Ecto neural progenitor cell (in vitro differentiated cells): ENCODE measurements at places on chromosomes 16 and 17.

DNA sequence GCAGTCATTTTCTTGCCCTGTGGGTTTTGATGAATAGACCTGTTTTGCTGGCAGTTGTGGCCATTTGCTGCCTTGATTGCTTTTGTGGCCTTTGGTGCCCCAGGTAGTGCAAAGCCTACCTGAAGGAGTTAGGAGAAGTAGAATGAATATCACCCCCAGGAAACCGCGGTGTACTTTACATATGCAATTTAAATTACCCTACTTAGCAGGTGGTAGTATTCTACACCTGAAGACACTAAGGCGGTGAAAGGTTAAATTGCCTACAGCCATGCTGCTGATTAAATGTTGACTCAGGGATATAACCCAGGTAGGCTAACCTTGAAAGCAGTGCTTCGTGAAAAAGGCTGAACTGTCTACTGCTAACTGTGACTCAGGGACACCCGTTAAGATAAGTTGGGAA lies 27.2 kb upstream of the WWOX start:
- no peak for DNase-seq

DNA sequence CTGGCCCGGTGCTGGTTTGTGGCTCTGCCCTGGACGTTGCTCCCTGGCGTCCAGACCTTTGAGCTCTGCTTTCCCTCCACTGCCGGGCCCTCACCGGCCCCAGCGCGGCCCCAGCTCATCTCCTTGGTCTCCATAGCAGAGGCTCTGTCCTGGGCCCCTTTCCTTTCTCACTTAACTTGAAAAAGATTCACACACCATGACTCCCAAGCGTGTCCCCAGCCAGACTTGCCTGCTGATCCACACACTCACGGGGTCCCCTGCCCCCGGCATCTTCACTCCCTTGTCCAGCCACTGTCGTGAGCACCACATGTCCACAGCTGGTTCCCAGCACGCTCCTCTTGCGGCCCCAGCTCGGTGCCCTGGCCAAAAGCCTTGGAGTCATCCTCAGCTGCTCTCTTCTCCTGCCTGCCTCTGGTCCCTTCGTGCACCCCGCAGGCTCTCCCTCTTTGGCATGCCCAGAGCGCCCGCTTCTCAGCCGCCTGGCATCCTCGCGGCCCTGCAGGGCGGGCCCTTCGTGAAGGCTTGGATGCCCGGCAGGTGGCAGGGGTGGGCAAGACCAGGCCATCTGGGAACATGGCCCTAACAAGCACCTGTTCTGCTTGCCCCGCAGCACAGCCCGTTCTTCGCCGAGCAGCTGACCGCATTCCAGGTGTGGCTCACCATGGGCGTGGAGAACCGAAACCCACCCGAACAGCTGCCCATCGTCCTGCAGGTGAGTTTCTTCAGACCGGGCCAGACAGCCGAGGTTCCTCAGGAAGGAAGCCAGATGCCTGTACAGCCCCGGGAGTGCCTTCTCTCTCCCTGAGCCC lies 145.6 kb upstream of the CHMP6 start:
- DNase-seq: no peak

DNA sequence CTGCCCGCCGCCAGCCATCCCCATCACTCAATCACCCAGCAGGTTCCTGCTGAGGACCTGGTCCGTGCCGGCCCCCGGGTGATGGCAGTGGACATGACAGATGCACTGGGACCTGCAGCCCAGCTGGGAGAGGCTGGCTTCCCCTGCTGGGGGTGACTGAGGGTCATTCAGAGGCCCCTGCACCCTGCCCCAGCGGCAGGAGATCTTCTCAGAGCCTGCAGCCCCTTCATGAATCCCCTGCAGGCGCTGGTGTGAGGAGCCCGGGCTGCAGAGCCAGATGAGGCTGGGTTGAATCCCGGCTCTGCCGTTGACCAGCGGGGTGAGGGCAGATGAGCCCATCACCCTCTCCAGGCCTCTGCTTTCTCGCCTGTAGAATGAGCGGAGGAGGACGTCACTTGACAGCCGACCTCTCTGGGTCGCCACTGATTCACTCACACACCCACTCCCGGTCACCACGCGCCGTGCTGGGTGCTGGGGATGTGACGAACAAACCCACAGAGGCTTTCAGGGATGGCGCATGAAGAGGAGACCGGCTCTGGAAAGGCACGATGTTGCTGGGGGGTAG lies 95.2 kb upstream of the CIBAR2 start:
- DNase-seq: no peak

DNA sequence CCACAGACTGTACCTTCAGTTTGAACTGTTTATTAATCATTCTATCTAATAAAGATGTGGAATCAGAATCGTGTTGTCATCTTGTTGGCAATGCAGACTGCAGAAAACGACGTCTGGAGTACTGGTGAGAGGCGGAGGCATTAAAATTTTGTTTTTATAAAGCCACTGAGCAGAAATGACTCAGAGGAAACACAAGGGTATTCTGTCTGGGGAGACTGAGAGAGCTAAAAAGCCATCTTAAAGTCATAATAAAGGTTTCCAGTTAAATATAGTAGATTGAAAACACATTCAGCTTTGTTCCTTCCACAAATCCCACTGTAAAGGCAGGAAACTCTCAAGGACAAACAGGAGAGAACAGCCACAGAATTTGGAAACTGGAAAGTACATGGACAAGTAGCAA lies 74.2 kb downstream of the CPPED1 start:
- no peak for DNase-seq

DNA sequence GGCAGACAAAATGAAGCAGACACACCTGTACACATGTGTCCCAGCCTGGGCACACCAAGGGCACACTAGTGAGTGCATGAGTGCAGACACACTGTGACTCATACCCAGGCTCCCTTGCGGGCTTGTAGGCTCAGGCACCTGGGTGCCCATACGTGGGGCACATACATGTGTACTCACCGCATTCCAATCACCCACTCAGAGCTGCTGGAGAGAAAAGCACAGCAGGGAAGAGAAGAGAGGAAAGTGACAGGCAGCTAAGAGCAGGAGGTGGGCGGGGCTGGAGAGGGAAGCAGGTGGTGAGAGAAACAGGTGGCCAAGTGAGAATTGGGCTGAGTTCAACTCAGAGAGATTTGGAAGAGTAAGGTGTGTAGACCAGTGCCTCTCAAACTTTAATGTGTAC lies 54.0 kb downstream of the TMEM132E start:
- no peak for DNase-seq

- no peak for DNase-seq
These were observed 465.9 kb upstream of the ERCC4 start for GRCh38 chr16:13453938-13454553.

- no peak for DNase-seq
These were observed 56.3 kb downstream of the PITPNC1 start for GRCh38 chr17:67433248-67433924.

GRCh38 chr17:4174556-4174955 lies 31.6 kb downstream of the CYB5D2 start:
- DNase-seq: no peak

GRCh38 chr16:85091522-85091910 lies 20.8 kb downstream of the CIBAR2 start:
- no peak for DNase-seq

DNA sequence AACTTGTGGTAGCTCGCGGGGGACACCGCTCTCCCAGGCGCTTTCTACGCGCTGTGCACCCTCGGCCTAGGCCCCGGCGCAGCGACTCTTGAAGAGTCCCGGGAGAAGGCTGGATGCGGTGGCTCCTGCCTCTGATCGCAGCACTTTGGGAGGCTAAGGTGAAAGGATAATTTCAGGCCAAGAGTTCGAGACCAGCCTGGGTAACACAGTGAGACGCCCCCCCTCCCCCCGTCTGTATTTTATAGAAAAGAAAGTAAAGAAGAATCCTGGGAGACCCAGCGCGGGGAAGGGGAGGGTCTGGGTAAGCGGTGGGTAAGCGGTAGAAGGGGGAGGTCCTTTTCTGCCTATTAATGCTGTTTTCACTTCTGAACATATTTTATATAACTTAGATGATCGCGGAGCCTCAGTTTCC lies 486 bp upstream of the PLLP start:
- DNase-seq: no peak

- DNase-seq: no peak
These were observed 2.3 kb downstream of the STX1B start for GRCh38 chr16:31008149-31008548.

- DNase-seq: no peak
These were observed 2.0 kb downstream of the SLC16A11 start for GRCh38 chr17:7041607-7042500.

DNA sequence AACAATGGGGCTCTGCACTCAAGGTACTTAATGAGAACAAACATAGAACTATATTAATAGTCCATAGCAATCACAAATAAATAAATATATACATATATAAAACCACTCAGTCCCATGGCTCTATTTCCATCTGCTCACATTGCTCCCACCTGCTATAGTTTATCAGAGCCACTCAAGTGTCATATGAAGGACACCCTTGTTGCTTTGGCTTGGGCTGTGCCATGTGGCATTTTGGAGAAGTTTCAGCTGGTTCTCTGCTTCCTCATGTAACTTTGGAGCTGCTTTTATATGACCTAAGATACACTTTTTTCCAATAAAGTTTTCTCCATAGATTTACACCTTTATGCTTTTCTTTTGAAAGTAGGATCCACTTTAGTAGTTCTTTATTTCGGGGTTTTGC lies 126.4 kb downstream of the KCNJ2 start:
- DNase-seq: no peak

DNA sequence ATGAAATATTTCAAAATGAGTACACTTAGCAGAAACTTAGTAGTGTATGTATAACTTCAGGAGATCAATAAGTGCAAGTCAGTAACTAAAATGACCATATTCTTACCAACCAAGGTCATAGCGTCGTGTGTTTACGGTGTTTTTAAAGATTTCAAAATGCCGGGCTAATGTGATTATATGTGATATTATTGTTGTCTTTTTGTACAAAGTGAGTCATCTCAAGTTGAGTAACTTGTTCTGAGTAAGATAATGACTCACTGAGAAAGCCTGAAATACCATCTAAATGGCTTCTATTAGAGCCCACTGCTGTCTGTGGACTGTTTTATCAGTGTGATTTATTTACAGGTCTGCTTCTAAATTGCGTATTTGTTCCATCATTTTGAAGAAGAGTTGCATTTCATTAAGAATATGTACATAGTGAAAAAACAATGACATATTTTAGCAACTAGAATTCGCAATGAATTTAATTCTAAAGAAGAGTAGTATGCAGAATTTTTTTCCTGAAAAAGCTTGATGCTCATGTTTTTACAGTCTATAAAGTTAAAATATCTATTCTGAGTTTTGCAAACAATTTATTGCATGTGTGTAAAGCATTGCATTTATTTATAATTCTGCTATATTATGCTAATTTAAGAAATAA lies 12.7 kb downstream of the KRT12 start:
- no peak for DNase-seq

- peak; percentile 68 for DNase-seq
These were observed 11.6 kb downstream of the FBXL19 start for GRCh38 chr16:30934827-30935557.
